HS-27A (cell line): ENCODE measurements at places on chromosomes 3 and 15.

DNA sequence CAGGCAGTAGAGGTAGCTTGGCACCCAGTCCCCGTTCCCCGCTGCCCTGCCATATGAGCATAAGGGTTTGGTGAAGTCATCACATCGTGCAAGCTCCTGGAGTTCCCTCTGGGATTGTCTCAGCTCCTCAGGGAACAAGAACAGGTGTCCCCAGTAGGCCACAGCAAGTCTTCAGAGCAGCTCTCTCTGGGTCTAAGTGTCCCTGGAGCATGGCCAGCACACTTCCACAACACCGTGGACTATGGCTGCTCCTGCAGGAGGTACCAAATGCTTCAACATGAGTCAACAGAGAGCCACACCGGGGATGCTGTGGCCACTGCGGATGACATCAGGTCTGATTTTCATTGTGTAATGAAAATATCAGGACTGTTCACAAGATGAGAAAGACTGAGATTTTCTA is 23.1 kb downstream of the ABHD6 start:
- no peak for DNase-seq

DNA sequence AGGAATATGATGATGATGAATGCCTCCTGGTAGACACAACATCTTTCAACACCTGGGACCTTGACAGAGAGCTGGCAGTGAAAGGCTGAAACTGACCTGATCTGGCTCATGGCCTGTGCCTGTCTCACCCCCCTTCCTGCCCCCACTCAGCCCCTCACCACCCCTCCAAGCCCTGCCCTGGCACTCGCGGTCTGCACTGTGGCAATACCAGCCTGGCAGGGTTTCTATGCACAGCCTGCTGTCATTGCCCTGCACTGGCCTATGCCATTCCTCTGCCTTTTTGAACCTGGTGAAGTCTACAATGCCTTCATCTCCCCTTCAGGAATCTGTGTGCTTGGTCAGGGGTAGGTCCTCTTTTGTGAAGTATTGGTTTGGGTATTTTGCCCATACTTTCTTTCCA is 56.5 kb downstream of the ACAD9 start:
- DNase-seq: no peak

- DNase-seq: no peak
These were observed 885.2 kb upstream of the CFAP20DC start for GRCh38 chr3:59935025-59935424.

DNA sequence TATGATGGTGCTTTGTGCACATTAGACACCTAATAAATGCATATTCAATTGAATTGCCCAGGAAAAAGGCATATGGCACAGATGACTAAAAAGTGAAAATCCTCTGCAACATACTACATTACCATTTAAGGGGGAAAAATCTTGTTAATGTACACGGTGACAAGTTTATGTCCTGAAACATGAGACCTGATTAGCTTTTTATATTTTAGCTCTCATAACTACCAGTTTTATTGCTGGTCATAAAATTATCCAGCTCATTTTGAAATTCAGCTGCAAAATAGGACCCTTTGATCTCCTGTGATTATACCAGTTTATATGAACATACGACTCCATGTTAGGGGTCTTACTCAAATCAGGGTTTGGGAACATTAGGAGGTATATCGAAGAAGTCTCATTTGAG is 684.6 kb upstream of the CCDC54 start:
- DNase-seq: no peak

DNA sequence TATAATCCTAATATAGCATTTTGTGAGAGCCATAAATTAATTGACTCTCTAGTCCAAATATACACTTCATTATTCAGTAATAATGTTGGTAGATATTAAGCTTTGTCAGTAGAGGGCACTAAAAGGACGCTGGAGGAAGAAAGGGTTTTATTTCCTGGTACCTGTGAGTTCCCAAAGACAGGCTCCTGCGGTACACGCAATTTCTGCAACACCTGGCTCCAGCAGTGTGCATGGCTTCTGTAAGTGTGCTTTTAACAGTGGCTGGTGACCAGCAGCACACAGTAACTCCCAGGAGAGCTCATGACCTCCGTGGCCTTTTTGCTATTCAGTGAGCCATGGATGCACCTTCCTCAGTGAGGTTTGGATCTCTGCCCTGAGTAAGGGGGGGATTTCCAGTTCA is 338.3 kb upstream of the ZNF385D start:
- no peak for DNase-seq

- DNase-seq: no peak
These were observed 47.9 kb upstream of the LCTL start for GRCh38 chr15:66613743-66614142.

GRCh38 chr3:143881095-143881494 is 32.8 kb upstream of the SLC9A9 start:
- no peak for DNase-seq

DNA sequence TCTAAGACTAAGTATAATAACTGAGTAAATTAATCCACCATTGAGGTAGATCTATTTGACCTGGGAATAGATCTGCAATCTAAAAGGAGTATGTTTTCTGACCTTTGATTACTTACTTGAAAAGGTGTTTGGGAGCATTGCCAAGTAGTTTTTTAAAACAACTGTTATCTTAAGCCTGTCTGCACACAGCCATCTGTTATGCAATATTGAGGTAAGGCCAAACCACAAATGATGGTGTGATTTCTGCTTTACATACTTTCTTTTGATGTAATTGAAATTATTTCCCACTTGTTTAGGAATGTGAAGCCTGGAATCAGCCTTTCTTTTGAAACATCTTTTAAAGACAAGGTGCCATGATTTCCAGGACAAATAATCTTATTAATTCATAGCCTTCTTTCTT is 274.0 kb downstream of the BBX start:
- DNase-seq: no peak

GRCh38 chr15:26087395-26087794 is 224.3 kb upstream of the ATP10A start:
- DNase-seq: no peak

DNA sequence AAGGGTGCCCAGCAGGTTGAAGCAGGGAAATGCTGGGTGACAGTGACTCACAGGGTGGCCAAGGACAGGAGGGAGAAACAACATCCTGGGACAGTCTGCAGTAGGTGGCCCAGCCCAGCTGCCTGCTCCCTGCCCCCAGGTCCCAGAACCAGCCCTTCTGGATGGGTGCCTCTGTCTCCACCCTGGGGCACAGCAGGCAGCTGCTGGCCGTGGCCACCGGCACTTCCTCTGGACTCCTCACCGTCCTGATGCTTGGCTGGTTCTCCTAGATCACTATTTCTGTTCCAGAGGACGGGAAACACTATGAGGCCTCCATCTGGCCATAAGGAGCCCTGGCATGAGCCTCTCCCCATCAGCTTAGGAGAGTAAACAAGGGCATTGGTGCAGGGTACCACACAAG is 258.9 kb downstream of the XXYLT1 start:
- DNase-seq: no peak

- no peak for DNase-seq
These were observed 219.9 kb downstream of the OPA1 start for GRCh38 chr3:193812791-193813500.

- no peak for DNase-seq
These were observed 39.0 kb upstream of the THRB start for GRCh38 chr3:24533561-24534193.

DNA sequence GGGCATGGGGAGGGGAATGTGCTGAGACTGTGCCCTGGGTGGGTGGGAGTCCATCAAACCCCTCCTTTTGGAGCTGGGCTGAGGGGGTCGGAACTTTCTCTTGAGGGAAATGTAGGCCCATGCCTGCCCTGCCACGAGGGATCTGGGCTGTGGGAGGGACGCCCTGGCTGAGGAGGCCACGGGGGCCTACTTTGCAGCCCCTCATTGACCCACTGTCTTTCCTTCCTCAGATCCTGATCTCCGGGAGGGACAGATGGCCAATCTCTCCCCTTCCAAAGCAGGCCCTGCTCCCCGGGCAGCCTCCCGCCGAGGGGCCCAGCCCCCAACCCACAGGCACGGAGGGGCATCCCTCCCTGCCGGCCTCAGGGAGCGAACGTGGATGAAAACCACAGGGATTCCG is 25.3 kb downstream of the LOXL1 start:
- DNase-seq: no peak

DNA sequence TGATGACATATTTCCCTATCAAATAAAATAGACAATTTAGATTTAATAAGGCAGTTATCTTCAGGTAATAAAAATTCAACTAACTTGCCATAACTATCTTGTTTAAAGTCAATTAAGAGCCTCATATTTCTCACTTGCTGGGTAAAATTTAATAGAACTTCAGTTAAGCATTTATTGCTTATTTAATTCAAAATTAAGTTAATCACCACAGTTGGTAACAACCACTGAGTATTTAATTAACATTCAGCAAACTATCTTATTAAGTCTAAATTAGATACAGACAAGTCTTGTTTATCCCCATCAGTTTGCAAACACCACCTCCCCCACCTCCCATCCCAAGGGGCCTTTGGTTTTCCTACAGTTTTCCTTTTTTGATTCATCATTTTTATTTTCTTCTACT is 14.7 kb downstream of the LPP start:
- no peak for DNase-seq

GRCh38 chr3:160575589-160575988 is 10.2 kb upstream of the KPNA4 start:
- no peak for DNase-seq

DNA sequence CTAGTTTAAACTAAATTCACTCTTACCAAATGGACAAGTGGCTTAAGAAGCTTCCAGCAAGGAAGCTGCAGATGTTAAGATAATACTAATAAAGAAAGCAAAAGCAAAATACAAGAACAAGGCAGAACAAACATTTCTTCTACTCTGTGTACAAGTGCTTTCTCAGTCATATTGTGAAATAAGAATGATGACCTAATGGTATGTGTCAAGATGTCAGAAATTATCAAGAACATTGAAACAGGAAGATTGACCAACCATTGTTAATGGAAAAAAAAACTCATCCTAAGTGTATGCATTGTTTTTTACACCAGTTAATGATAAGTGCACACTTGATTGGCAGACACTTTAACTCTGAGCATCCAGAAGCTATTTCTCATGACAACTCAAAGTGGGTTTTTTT is 65.4 kb upstream of the P2RY1 start:
- DNase-seq: no peak

- no peak for DNase-seq
These were observed 64.1 kb upstream of the SLC6A1 start for GRCh38 chr3:10928407-10928960.

DNA sequence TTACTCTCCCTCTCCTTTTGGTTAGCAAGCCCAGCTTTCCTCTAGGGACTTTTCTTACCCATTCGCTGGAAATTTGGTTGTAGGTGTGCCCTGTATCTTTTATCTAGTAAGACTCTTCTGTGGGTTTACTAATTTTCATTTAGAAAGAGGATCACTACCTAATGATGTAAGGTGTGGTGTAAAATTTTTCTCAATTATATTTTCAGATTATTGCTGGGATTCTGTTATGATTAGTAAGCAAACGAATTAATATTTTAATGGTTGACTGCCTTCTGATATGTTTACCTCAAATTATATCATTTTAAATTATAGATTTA is 28.5 kb downstream of the PLCL2 start:
- no peak for DNase-seq

GRCh38 chr3:164230385-164231094 is 847.8 kb downstream of the SI start:
- no peak for DNase-seq

DNA sequence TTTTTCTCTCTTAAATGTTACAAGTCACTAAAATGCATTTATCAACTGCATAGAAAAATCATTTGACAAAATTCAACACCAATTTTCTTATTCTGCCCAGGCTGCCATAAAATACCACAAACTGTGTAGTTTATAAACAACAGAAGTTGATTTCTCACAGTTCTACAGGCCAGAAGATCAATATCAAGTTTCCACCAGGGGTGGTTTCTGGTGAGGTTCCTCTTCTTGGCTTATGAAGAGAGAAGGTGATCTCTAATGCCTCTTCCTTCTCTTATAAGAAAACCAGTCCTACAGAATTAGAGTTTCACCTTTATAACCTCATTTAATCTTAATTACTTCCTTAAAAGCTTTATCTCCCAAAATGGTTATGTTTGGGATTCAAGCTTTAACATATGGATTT is 10.9 kb upstream of the CD200R1L start:
- no peak for DNase-seq

- no peak for DNase-seq
These were observed 156.5 kb downstream of the CADPS start for GRCh38 chr3:62718515-62719320.

DNA sequence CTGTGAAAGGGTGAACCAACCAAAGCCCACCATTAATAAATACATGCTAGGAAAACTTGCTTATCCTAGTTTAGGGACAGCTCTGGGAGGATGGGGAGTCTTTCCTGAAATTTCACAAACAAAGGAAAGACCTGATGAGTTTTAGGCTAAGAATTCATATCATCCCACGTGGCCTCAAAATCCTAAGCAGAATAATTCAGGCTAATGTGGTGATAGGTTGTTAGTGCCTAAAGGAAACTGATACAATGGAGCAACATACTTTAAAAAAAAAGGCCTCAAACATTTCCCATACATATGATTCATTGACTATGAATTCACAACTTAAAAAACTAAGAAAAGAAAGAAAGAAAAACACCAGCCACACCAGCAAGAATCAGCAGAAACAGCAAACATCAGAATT is 126.9 kb upstream of the CNTN4 start:
- no peak for DNase-seq

GRCh38 chr3:9718118-9718517 is 13.4 kb upstream of the BRPF1 start:
- no peak for DNase-seq

DNA sequence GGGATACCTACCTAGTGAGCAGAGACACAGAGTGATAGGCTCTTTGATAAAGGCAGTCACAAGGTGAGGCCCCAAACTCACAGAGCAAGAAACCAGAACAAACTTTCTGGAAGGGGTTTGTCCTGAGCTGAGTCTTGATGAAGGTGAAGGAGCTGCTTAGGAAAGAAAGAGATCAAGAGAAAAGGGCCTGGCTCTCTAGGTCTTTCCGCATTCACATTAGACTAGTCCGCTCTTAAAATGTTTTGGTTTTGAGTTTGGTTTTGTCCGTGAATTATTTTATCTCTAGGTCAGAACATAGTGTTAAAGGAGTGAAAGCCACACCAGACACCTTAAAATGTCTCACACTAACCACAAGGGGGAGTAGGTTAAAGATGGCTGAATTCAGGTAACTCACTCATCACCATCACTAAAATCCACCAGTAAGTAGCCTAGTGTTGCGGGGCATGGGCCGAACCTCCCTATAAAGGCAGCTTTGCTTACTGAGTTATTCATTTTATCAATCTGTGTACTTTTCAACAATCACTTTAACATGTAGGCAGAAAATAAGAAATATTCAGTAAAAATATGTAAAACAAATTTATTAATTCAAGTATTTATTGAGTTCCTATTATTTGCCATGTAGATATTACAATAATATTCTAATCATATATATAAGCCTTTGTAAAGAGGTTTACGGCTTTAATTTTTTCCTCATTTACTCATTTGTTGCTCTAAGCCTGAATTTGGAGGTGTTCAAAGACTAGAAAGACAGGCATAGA is 121.5 kb upstream of the TSC22D2 start:
- no peak for DNase-seq

DNA sequence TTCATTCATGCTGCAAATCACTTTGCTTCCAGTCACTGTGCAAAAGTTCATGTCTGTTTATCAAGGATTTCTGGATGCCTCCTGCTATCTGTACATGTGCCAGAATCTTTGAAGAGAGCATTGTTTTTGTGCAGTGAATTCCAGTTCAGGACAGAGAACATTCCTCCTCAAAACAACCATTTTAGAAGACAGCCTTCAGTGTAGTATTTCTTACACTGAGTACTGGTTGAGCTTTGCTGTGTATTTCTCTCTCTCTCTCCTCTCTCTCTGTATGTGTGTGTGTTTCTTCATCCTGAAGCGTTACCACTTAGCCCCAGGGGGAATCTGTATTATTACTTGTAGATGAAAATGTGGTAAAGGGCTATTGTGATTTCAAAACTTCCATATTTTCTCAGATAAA is 123.8 kb upstream of the CHL1 start:
- no peak for DNase-seq

GRCh38 chr15:57493351-57493750 is 98.4 kb upstream of the MYZAP start:
- DNase-seq: no peak
